GM12891 (cell line): ENCODE measurements at places on chromosomes 3 and 15.
A peak's percentile ranks its signal among the peaks of the same experiment; 100 is the strongest.

GRCh38 chr15:51193526-51193925 is 98.8 kb upstream of the TNFAIP8L3 start:
- DNase-seq: no peak

GRCh38 chr3:50617911-50618481 is 1.0 kb downstream of the MAPKAPK3 start:
- no peak for DNase-seq

GRCh38 chr3:169334991-169335390 is 328.5 kb downstream of the MECOM start:
- no peak for DNase-seq

DNA sequence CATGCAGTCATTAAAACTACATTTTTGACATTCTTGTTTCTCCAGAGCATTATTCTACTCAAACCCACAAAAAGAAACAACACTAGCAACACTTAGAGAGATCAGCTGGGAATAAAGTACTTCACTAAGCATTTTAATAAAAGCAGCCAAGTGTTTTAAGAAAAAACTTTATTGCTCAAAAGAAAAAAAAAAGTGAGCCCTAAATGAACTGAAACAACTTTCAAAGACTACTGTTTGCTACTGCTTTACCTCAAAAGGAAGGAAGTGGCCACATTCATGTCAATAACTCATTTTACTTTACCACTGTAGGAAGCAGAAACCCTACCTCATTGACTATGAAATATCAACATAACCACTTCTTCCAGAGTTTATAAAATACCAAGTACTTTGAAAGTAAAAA is 91.3 kb downstream of the UACA start:
- no peak for DNase-seq

GRCh38 chr3:84967767-84968581 is 9.2 kb downstream of the CADM2 start:
- no peak for DNase-seq

DNA sequence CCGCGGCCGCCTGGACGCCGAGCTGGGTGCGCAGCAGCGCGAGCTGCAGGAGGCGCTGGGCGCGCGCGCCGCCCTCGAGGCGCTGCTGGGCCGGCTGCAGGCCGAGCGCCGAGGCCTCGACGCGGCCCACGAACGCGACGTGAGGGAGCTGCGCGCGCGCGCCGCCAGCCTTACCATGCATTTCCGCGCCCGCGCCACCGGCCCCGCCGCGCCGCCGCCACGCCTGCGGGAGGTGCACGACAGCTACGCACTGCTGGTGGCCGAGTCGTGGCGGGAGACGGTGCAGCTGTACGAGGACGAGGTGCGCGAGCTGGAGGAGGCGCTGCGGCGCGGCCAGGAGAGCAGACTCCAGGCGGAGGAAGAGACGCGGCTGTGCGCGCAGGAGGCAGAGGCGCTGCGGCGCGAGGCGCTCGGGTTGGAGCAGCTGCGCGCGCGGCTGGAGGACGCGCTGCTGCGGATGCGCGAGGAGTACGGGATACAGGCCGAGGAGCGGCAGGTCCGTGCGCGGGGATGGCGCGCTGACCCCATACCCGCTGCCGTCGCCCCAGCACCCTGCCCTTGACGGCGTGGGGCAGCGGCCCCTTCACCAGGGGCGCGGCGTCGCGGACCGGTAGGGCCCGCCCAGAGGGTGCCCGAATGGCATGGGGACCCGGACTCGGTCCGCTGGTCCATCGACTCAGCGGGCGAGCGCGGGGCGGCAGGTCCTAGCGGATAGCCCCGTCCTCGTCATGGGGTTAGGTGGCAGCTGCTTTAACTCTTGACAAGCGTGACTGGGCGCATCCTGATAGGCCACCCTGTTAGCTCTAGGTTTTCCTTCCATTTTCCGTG is 848 bp downstream of the SYNM start:
- peak; percentile 53 for DNase-seq
